ENCODE measurements at places on chromosomes 3 and 15. TPM values are rescaled to one million over a fixed set of nuclear protein-coding genes. Genes with fewer than 3 reads are reported as not detected.

The GP9 gene
- not detected for total RNA-seq

The NR1I2 gene
- total RNA-seq: 456 TPM

The IRAK2 gene
- total RNA-seq: 17.3 TPM

The KCNMB3 gene
- total RNA-seq: 5.8 TPM

The THAP10 gene
- 1.7 TPM for total RNA-seq

The PCSK6 gene
- total RNA-seq: 10.6 TPM

The PPP1R14D gene
- 99.2 TPM for total RNA-seq

The XCR1 gene
- not detected for total RNA-seq

The SPRED1 gene
- total RNA-seq: 14.3 TPM

The ETV5 gene
- total RNA-seq: 4.7 TPM

The RYR3 gene
- total RNA-seq: 3.3 TPM

The RLBP1 gene
- not detected for total RNA-seq

The TAMM41 gene
- 9.1 TPM for total RNA-seq

The GOLGA8G gene
- not detected for total RNA-seq

The TLR9 gene
- total RNA-seq: 1.7 TPM

The CATSPER2 gene
- total RNA-seq: 19.8 TPM

The HYKK gene
- 24.3 TPM for total RNA-seq

The DNAH12 gene
- total RNA-seq: 0.35 TPM

The SLC12A1 gene
- not detected for total RNA-seq

The CCDC9B gene
- total RNA-seq: 14.4 TPM

The LPCAT4 gene
- 268 TPM for total RNA-seq

The PIGBOS1 gene
- total RNA-seq: 4.2 TPM

The MAGEL2 gene
- 0.13 TPM for total RNA-seq

The KCNAB1 gene
- total RNA-seq: 1.1 TPM

The TGM5 gene
- total RNA-seq: not detected

The ADAMTSL3 gene
- 9.1 TPM for total RNA-seq

The REC114 gene
- not detected for total RNA-seq

The ST3GAL6 gene
- total RNA-seq: 3.4 TPM

The NANOGP8 gene
- total RNA-seq: 1.6 TPM

The LDHAL6B gene
- not detected for total RNA-seq

The PAQR5 gene
- total RNA-seq: 30.5 TPM

The RHOV gene
- total RNA-seq: not detected

All from Peyer's patch (tissue), 4 donors.